Neural crest cell (in vitro differentiated cells): ENCODE measurements at places on chromosomes 2 and 18. TPM values are rescaled to one million over a fixed set of nuclear protein-coding genes. Genes with fewer than 3 reads are reported as not detected.

The L3MBTL4 gene
- 0.50 and 0.65 TPM in 2 replicates for total RNA-seq

The DSG4 gene
- total RNA-seq: not detected in 2 replicates

The LINC00305 gene
- not detected in 2 replicates for total RNA-seq

DNA sequence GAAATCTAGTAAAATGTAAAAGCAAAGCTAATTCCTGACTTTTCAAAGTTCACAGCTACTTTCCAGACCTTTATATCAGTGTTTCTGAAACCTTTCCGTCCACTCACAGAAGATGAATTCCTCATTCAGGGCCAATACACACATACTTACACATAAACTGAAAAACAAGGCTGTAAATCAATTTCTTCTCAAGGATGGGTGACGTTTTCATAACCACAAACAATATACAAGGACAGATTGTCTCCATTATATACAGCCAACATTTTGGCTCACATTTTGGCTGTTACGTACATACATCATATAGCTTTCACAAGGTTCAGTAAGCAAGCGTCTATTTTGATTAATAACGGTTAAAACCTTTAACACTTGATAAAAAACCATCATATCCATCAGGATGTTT is 1.4 kb downstream of the RPRD1A start:
- peaks cover 10% of the 10 kb centered on the region for H3K27me3 ChIP-seq
- peaks cover 40% of the 10 kb centered on the region for H3K4me1 ChIP-seq
- peak overlapping the region; percentile 98 for H3K4me3 ChIP-seq
- no peak overlapping the region for H3K27ac ChIP-seq
